ENCODE measurements at places on chromosomes 3 and 15.

DNA sequence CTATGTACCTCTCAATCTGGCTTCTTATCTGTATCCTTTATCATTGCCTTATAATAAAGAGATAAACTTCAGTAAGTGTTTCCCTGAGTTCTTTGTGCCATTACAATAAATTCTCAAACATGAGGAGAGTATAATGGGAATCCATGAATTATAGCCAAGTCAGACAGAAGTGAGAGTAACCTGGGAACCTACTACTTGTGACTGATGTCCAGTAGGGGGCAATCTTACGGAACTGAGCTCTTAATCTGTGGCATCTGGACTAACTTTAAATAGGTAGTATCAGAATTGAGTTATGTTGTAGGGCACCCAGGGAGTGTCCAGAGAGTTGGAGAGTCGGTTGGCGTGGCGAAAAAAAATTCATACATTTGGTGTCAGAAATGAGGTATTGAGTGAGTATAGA, 542.6 kb downstream of the ZBBX start:
- DNase-seq, result no peak

- no peak for DNase-seq
Observed at GRCh38 chr3:117722856-117723255, 1013.3 kb downstream of the TUSC7 start.

DNA sequence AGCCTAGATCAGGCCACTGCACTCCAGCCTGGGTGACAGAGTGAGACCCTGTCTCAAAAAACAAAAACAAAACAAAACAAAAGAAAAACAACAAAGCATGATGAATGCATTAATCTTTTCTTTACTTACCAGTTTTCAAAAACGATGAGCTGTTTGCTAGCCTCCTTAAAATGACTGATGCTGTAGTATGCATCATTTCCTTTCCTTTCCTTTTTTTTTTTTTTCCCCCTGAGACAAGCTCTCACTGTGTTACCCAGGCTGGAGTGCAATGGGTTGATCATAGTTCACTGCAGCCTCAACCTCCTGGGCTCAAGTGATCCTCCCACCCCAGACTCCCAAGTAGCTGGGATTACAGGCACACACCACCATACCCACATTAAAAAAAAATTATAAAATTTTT, 202.0 kb downstream of the ADAMTSL3 start:
- no peak for DNase-seq

GRCh38 chr15:58165661-58166060, 27.5 kb downstream of the AQP9 start:
- peak; percentile 92 for DNase-seq

- DNase-seq, result no peak
Observed at GRCh38 chr3:171526869-171527268, 66.7 kb upstream of the TNIK start.

DNA sequence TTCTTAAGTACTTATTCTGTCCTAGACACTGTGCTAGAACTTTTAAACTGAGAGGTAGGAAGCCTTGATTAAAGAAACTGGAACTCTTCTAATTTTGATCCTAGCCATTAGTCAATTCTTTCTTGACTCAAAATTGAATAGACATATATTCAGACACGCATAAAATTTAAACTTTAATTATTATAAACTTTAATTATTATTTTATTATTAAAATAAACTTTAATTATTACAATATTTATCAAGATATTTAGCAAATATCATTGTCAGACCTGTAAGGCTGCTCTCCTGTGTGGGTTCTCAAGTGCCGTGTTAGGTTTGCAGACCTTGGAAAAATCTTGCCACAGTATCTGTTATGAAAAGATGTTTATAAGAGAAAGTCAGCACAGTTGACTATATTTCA, 562.9 kb downstream of the MECOM start:
- DNase-seq, result no peak
